ENCODE measurements at places on chromosomes 1 and 21.

DNA sequence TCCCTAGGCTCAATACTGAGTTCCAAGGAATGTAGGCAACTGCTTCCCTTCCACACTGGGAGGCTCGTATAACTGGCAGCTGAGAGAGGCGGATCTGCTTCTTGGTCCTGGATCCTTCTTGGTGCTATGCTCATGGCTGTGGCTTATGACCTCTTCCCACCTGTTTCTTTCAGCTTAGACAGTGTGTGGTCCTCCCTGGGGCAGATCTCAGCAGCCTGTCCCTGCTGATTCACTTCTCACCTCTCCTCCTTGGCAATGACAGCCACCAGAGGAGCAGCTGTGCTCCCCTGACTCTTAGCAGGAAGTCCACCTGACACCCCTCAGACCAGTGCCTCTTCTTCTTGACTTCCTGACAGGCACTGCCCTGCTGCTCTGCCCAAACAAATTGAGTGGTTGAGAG, 75.1 kb upstream of the PTGFRN start:
- no peak for DNase-seq

- no peak for DNase-seq
Measured at GRCh38 chr1:8431784-8432183, 113.9 kb downstream of the SLC45A1 start.

- DNase-seq = no peak
Measured at GRCh38 chr1:166119471-166119965, 47.3 kb downstream of the FAM78B start.

DNA sequence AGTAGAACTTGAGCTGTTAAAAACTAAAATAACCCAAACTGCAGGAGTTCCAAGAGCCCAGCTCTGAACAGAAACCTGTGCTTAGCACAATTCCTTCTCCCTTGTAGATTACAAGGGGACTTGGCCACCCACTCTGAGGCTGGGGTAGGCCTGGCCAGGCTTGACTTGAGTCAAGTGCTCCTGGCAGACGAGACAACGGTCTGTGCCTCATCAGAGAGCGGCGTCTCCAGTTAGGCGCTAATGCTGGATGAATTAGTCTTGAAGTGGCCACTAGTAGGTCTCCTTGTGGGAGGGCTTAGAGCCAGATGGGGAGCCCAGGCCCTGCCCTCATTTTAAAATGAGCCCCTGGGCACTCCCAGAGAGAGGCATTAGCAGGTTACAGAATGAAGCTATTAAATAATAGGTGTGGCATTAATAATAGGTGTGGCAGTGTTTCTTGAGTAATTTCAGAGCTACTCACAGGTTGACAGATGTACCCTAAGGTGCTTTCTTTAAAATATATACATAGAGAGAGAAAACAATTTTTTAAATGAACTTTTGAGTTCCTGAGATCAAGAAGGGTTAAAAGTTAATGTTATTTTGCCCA, 1.1 kb downstream of the EEIG2 start:
- DNase-seq = peak; percentile 35

DNA sequence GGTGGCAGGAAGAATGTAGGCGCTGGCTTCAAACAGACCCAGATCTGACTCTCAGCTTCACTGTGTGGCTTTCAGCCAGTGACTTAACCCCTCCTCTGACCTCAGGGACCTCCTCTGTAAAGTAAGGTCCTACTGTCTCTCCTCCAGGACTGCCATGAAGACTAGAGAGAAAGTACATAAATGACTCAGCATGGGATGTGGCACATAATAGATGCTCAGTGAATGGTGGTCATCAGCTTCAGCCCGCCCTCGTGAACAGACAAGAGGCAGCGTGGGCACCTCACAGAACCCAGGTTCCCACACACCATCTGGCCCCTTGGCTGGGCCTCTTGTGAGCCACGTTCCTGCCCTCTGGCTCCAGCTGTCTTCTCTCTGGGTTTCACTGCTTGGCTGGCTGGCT, 126.0 kb downstream of the SYF2 start:
- DNase-seq = no peak

DNA sequence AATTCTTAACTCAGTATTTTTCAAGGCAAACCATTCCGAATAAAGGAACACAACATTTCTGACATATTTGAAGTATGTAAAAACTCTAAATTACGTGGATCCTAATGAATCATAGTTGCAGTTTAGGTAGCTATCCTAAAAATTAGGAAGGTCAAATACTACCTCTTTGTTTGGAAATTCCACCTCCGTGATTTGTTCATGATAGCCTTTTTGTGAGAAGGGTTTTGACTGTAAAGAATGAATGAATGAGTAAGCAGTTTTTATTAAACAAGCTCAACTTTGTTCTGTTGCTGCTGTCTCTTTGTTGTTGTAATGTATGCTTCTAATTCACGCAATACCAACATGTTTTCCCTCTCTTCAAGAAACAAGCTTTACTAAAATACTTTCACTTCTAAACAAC, 840.4 kb downstream of the USP25 start:
- no peak for DNase-seq

GRCh38 chr1:61097722-61098121, 15.4 kb downstream of the NFIA start:
- no peak for DNase-seq

GRCh38 chr1:115430441-115431158, 92.6 kb upstream of the NGF start:
- DNase-seq = no peak

- DNase-seq = no peak
Measured at GRCh38 chr1:232789651-232790050, 15.6 kb upstream of the MAP10 start.

DNA sequence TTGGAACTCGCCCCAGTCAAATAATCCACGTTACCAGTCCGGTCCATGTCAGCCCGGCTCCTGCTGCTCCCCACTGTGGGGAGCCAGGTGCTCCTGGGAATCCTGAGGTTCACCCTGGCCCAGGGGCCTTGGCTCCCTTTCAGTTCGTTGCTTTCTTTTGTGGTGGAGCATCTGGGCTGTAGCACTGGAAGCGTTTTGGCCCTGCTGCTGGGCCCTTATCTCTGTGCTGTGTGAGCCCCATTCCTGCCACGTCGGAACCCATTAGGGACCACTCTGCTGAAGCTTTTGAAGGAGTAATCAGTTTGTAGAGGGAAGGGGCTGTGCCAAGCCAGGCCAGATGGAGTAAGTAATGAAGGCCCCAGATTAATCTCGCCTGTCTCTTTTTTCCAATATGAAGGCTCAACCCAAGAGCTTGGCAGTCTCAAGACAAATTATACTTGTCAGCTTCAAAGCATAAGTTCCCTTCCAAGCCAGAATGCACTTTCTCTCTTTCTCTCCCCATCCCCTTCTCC, 82.3 kb downstream of the PGM1 start:
- DNase-seq = no peak

DNA sequence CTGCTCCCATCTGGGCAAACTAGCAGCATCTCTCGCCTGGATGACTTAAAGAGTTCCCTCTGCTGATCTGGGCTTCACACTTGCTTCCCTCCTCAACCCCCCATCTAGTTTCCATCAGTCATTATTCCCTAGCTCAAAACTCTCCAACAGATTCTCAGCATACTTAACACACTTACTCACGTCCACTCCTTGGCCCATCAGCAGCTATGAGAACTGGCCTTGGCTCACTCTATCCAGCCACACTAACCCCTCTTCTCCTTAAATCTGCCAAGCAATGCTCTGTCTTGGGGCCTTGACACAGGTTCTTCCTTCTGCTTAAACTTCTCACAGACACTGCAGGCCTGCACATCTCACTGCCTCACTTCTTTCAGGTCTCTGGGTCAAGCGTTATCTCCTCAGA, 41.6 kb downstream of the GNG12 start:
- no peak for DNase-seq

DNA sequence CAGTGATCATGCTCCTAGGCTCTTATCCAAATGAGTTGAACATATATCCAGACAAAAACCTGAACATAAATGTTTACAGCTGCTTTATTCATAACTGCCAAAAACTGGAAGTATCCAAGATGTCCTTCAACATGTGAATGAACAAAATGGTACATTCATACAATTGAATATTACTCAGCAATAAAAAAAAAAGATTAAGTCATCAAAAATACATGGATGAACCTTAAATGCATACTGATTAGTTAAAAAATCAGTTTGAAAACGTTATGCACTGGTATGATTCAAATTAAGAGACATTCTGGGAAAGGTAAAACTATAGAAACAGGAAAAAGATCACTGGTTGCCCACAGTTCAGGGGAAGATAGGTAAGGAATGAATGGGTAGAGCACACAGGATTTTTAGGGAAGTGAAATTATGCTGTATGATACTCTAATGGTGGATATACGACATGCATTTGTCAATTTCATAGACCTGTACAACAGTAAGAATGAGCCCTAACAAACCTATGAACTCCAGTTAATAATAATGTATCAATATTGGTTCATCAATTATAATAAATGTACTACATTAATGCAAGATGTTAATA, 3.1 kb downstream of the LRRC40 start:
- no peak for DNase-seq

DNA sequence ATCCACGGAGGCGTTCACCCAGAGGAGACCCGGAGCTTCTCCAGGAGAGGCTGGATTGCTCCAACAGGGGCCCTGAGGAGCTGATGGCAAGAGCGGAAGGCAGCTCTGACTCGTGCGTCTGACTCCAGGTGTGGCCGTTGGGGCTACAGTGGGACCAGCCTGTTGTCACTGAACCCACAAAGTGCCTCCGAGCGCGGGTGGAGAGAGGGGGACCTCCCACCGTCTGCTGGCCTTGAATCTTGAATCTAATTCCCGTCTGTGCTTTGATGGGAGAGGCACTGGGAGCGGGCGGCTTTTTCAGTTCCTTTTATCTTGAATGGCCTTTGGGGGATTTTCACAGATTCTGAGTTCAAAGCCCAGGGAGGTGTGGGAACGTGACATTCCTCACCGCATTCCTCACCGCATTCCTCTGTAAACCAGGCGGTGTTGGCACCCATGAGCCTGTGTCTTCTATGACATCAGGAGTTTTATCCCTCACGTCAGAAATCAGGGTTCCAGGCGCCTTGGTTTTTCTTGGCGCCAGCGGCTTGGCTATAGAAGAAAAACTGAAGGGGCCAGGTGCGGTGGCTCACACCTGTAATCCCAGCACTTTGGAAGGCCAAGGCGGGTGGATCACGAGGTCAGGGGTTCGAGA, 39.2 kb upstream of the COL18A1 start:
- DNase-seq = no peak

GRCh38 chr21:15653710-15654109, 76.1 kb upstream of the USP25 start:
- DNase-seq = no peak

- no peak for DNase-seq
Measured at GRCh38 chr1:918353-918752, 5.4 kb upstream of the SAMD11 start.

GRCh38 chr1:58346036-58346355, 200.5 kb downstream of the OMA1 start:
- no peak for DNase-seq

DNA sequence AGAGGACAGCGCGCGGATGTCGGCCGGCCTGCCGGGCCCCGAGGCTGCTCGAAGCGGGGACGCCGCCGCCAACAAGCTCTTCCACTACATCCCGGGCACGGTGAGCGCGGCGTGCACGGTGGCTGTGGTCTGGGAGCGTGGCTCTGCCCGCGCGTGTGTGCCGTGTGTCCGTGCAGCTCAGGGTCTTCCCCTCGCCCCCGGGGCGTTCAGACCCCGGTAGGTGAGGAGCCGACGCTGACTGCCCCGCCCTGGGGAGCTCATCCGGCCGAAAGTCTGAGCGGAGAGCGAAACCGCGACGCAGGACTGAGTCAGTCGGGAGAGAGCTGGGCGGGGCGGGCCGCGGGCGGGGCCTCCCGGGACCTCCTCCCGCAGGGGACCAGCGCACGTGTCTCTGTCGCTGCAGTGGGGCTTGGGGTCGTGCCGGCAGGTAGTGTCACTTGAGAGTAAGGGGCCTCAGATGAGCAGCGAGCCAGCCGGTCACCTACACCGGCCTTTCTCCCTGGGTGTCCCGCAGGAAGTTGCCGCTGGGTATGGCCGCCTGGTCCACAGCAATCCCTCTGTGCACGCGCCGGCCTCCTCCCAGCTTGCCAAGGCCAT, 520 bp downstream of the PLEKHN1 start:
- DNase-seq = peak; percentile 83

DNA sequence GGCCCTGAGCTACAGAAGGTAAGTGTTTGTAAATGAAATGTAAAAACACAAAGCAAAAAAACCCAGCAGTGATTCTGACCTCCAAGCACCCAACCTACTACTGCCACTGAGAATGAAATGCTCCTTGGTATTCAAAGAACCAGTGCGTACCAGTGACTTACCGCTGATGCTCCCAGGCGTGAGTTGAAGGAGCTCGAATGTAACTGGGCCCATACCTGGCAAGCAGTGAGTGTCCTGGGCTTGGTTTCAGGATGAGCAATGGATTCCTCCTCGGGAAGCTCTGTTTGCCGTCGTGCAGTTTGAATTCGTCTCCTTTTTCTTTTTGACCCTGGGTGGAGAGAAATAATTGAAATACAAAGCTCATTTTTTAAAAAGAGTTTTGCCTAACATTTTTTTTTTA, 121.9 kb downstream of the ATG4C start:
- no peak for DNase-seq

DNA sequence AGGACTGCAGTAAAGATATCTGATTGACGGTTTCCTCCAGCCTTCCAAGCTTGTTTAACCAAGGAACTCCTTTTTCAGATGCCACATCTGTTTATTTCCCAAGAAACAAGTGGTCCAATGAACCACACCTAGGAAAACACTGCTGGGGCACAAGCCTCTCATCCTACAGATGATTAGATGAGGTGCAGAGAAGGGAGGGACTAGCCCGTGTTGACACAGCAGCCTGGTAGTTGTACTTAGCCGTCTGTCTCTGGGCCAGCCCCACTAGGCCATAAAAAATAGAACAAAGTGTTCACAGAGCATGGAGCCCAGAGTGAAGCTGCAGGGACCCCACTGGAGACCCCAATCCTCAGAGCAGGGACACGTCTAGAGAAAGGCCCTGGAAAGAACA, 32.1 kb downstream of the LRP8 start:
- DNase-seq = no peak

- no peak for DNase-seq
Measured at GRCh38 chr1:23930861-23931490, 17.8 kb upstream of the CNR2 start.

GRCh38 chr1:118184739-118185083, 317 bp downstream of the SPAG17 start:
- no peak for DNase-seq

DNA sequence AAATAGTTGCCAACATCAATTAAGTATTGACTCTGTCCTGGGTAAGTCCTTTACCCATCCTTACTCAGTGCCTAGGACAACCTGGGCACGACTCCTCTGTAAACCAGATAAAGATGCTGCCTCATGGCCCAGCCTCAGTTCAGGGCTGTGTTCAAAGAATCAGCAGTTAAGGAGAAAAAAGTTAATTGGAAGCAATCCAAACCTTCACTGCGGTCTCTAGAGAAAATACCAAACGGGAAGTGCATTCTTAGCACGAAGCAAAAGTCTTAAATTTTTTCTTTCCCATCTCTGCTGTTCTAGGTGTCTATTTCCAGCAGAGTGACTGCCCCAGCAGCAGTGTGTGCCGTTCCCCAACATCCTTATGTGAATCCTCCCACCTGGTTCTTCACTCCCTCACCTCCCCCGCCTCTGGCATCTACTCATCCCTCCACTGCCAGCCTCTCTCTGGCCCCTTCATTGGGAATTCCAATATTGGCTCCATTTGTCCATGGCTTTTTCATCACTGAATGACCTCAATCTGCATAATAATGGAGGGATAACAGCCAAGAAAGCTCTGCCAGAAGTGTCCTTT, 23.2 kb downstream of the KANK4 start:
- DNase-seq = no peak
